ENCODE measurements at places on chromosomes 5 and 9.
A peak's percentile ranks its signal among the peaks of the same experiment; 100 is the strongest.

DNA sequence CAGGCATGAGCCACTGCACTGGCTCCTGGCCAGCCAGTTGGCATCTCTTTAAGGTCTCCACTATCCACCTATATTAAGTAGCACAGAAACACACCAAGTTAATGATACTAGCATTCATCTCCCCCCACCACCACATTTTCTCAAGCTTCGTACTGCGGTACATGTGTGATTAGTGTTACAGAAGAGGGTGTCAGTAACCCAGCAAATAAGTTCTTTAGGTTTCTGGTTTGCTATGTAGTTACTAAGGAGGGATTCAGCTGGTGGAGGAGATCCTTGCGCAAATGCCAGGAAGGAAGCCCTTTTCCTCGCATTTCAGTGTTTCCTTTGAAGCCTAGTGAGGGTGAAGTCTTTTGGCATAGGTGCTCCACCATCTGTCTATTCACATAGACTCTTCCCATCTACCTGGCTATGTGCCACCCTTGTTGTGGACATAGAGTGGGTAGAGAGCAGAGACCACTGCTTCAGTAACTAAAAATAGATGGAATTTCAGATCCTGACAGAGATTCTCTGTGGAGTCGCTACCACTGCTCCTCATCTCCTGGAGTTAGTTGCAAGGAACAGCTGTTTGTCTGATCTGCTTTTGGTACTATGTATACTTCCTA is 16.7 kb downstream of the UBE2D2 start:
- DNase-seq = peak; percentile 8

- no peak for DNase-seq
These were observed 1.6 kb upstream of the MOCS2 start for GRCh38 chr5:53111139-53111538.

- no peak for DNase-seq
These were observed 91.6 kb downstream of the NPR3 start for GRCh38 chr5:32802764-32803163.

- no peak for DNase-seq
These were observed 132.0 kb downstream of the NSG2 start for GRCh38 chr5:174177531-174177930.

DNA sequence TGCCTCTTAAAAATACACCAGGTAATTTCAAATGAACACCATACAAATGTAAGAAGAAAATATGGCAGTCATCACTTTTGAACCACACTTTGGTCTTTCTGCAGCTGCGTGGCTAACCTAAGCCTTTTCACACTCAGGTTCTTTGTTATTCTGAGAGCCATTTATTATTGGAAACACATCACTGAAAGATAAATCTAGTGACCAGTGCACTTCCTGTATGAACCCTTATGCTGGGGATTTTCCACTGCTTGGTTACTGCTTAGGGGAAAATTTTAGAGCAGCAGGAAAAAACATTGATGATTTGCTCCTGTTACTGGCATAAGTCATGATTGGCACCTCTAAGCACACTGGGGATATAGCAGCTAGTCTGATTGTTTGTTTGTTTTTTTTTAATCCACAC is 58.6 kb upstream of the RANBP3L start:
- DNase-seq = no peak

DNA sequence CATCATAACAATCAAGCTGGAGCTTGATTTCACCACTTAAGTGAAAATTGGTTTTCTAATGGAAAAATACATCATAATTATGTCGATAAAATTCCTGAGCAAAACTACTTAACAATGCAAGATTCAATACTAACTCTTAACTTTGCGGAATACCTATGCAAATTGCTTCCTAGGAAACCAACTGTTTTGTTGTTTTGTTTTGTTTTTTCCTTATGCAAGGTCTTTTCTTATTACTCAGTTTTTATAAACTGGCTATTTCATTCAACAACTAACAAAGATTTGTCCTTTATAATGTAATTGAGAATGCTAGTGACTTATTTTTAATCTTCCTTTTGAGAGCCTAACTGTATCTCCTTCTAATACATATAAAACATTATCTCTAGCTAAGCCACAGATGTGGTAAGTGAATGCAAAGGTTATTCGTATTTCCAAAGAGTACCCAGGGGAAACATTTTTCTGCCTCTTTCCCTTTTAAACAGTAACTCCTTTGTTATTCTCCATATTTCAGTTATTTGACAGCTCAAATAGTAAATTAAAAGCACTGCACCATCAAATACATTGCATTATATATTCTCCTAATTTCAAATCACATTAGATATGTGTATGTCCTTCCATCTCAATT is 609.4 kb downstream of the SLCO4C1 start:
- no peak for DNase-seq

DNA sequence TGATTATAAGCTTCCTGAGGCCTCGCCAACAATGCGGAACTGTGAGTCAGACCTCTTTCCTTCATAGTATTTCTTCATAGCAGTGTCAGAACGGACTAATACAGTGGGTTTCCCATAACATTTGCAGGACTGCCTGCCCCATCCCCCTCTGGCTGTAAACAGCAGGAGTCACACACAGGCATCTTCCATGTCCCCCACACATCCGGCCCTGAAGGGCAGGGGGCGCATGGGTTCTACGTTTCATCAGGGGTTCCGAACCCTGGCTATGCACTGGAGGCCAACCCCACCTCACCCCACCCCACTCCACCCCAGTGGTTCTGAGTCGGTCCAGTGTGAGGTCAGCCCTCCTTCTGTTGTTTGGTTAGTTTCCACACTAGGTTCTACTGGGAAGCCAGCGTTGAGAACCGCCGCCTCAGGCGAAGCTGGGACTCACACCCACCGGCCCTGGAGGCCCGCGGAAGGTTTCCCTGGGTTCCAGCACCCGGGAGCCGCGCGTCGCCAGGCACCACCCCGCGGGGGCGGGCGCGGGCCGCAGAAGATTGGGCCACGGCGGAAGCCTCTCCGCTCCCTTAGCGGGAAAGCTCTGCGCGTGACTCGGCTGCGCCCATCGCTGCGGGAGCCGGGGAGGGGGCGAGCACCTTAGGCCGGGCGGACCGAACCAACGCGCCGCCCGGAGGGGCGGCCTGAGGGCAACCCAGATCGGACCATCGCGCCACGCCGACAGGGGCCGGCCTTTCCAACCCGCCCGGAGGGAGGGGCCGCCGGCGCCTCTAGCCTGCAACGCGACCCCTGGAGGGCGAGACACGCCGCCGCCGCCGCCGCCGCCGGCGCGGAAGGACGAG is at the start of gene RUSC2:
RUSC2 (plus strand) TSS at position 799 of the 842 bp plus-strand sequence. CDS start 56,411 bp downstream, outside the sequence.
- peak; percentile 47 for DNase-seq

DNA sequence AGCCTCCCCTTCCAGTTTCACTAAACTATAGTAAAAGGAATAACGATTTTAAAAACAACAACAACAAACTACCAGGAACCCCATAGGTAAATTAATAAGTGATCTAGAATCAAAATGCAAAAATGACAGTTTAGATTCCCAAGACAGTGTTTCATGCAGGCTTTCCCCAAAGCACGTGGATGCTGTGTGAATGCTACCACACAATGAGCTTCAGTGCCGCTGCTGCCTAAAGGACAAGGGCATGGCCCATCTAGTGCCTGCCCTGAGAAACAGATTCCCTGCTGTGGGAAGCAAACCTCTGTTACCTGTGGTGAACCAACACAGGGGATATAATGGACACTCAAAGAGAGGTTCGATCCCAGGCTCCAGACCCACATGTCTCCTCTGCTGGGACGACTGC is 23.7 kb upstream of the CKMT2 start:
- DNase-seq = no peak

- DNase-seq = no peak
These were observed 648.3 kb upstream of the ZNF608 start for GRCh38 chr5:125394661-125395280.

DNA sequence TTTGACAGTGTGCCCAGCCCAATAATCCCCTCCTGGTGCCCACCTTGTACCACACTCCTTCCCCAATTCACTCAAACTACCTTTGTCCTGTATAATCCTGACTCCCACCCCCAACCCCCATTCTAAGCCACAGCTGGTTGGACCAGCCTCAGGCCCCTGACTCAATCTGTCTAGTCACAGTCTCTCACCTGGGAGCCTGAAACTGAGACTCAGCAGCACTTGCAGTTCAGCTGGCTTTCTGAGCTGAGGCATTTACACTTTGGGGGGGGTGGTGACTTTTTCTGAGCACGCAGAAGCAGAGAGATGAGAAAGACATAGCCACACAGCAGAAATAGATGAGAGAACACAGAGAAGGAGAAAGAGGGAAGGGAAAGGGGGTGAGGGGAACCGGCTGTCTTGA is 247.3 kb downstream of the MAN2A1 start:
- no peak for DNase-seq

DNA sequence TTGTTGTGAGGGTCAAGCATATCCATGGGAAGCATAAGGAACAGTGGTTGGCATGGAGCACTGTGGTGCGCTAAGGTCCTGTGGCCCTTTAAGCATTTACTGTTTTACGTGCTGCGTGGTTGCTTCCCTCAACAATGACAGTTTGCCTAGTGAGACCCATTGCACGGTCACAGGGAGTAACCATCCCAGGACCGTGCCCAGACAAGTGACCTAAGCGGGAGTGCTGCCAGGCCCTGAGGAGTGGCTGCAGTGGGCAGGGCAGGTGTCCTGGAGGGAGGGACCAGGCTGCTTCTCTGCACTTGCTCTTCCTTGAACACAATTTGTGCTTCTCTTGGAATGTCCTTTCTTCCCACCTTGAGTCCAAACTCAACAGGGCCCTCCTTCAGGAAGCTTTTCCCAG is 64.6 kb downstream of the RGS3 start:
- no peak for DNase-seq

- DNase-seq = peak; percentile 14
These were observed 123.8 kb downstream of the FGF18 start for GRCh38 chr5:171543148-171543815.

- DNase-seq = no peak
These were observed 68.9 kb downstream of the PHF2 start for GRCh38 chr9:93645149-93645889.

GRCh38 chr5:127987354-127988145 is 96.0 kb upstream of the SLC12A2 start:
- DNase-seq = no peak

Measured in NCI-H1694 (cell line).